Effector CD4-positive, alpha-beta T cell (primary cell): ENCODE measurements at places on chromosomes 2 and 18.

DNA sequence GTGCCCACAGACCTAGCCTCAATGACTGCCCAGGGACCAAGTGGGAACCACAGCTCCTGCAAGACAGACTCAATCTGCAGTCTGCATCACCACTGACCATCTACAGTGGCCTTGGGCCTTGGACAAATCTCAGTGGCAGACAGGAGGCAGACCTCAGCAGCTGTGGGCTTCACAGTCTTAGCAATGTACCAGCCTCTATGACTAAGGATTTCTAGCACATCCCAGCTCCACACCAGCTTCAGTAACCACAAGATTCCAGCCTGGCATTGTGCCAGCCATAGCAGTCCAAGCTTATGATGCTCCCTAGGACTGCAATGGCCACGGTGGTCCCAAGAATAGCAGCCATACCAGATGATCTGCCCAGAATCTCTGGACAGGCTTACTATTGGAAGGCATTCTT lies 19.6 kb upstream of the WDR75 start:
- no peak for DNase-seq

DNA sequence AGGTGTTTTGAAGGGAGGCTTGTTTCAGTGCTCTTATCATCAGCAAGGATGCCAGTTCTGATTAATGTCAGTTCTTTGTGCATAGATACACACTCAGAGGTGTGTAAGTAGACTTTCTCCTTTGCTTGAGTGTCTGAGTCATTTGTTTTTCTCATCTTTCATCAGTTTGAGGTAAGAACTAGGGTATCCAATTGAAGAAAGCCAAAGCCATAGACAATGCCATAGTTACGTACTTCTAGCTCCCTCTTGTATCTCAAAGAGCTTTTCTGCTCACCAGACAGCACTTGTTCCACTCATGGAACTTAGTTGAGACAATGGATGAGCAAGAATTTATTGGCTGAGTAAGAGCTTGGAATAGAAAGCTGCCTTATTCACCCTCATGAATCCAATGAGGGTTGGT lies 520.1 kb downstream of the PIK3C3 start:
- no peak for DNase-seq

GRCh38 chr2:203583701-203584100 lies 48.6 kb upstream of the RAPH1 start:
- DNase-seq = no peak

GRCh38 chr2:67524213-67524612 lies 127.1 kb downstream of the ETAA1 start:
- DNase-seq = no peak

DNA sequence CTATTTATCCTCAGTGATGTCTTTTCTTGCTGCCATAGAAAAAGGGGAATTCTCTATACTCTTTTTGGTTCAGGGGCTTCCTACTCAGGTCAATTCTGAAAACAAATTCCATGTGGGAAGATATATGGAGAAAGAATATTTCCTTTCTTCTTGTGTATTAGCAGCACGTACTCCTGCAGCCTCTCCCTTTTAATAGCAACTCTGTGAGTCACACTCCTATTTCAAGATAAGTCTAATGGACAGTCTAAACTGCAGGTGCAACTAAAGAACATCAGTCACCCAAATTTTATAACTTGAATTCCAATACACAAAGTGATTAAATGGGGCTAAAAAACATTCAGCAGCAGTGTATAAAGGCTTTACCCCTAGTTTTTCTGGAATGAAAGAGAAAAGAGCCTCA lies 942.2 kb downstream of the CNTNAP5 start:
- no peak for DNase-seq

DNA sequence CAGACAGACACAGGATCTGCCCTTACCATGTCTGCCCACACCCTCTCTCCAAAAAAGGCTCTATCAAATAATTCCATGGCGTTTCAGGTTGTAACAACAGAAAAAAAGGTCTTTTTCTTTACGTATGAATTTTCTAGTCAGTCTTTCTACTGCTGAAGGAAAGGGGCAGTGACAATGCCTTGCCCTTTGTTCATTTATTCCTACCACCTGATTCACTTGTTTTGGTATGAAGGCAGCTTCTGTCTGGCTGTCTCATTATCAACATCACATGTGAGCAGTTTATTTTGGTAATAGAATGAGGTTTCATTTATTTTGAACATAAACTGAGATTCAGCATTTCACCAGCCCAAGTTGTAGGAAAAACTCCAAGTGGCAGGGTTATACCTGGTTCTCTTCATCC lies 94.3 kb upstream of the KLF7 start:
- no peak for DNase-seq

DNA sequence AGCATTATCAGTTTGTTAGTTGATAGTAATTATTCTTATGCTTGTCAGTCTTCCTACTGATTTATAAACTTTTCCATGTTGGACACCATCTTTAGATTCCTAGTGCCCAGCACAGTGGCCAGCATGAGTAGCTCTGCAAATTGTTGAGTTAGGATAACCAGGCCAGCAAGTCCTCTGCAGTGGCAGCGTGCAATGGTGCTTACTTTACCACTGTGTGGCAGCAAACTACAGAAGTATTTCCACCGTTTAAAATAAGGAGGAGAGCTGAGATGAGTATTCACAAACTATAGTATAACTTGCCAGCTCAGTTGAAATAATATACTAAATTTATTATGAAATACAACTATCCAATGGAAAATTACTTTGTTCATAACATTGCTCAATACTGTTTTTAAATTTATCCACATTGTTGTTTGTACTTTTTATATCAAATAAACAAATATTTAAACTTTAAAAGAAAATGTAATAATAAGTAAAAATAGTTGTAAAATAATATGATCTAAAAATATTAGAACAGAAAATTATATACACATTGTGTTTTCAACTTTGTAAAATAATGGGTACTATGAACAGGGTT lies 9.3 kb upstream of the THADA start:
- no peak for DNase-seq

- DNase-seq = no peak
Observed at GRCh38 chr2:13481201-13481600, 764.5 kb downstream of the TRIB2 start.

- DNase-seq = no peak
Observed at GRCh38 chr2:239950144-239951128, 74.7 kb downstream of the NDUFA10 start.

- no peak for DNase-seq
Observed at GRCh38 chr18:7221424-7222155, 9.3 kb upstream of the LRRC30 start.
